Activated T-helper 1 cell treated with anti-CD3 and anti-CD28 coated beads, Interleukin-12 subunit alpha, Interleukin-12 subunit beta, Interleukin-2, Interleukin-4 antibody, amounts not matched to agents 30 ng/mL and 10 ng/mL and 1 ng/mL, durations not matched to agents 14 hours and 24 hours and 36 hours (primary cell): ENCODE measurements at places on chromosomes 2 and 18. TPM values are rescaled to one million over a fixed set of nuclear protein-coding genes. Genes with fewer than 3 reads are reported as not detected.
A peak's percentile ranks its signal among the peaks of the same experiment; 100 is the strongest.

DNA sequence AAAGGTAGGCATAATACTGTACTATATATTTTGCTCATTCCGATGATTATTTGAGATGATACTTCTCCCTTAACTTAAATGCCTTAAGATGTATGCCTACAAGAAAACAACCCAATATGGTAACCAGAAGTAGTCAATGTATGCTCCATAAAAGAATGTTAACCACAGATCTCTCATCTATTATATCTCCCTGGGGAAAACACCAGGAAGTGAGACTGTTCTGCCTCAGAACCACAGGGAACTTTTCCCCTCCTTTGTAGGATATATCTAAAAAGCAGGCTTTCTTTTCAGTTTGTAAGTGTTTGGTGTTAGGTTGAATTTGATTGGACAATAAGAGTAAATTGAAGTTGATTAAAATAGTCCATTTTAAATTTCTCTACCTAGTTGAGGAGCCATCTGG is 1160.5 kb upstream of the NXPH2 start:
- H3K27me3 ChIP-seq = no peaks in the 10 kb centered on the region
- DNase-seq = no peak
- no peak overlapping the region for H3K4me3 ChIP-seq
- H3K4me1 ChIP-seq = no peaks in the 10 kb centered on the region

DNA sequence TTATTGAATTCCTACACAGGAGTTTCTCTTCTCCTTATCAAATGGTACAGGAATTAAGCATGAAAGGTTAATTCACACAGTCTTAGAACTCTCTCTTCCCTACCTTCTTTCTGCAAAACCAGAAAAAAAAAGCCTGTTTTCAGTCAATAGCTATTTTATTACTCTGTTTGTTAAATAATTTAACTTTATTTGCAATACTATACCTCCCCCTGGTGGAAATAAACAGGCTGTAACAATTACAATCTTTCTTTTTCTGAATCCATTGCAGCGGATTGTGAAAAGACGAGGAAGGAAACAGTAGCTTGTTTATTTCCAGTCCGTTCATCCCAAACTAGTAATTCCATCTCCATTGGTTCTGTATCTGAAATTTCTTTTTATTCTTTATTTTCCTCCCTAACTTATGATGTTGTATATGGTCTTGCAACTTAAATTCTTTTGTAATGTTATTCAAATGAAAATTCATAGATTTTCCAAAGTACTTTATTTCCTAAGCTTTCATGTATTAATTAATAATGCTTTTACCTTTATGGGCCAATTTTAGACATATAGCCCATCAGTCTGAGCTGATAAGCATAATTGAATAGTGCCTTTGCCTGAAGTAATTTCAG is 165.2 kb downstream of the SH3BP4 start:
- no peak overlapping the region for H3K27ac ChIP-seq
- DNase-seq = no peak
- H3K36me3 ChIP-seq = no peaks in the 10 kb centered on the region
- no peaks in the 10 kb centered on the region for H3K4me1 ChIP-seq
- no peak overlapping the region for H3K4me3 ChIP-seq
- peaks cover 8% of the 10 kb centered on the region for H3K27me3 ChIP-seq

DPP10 gene
- total RNA-seq = not detected in 2 replicates

DNA sequence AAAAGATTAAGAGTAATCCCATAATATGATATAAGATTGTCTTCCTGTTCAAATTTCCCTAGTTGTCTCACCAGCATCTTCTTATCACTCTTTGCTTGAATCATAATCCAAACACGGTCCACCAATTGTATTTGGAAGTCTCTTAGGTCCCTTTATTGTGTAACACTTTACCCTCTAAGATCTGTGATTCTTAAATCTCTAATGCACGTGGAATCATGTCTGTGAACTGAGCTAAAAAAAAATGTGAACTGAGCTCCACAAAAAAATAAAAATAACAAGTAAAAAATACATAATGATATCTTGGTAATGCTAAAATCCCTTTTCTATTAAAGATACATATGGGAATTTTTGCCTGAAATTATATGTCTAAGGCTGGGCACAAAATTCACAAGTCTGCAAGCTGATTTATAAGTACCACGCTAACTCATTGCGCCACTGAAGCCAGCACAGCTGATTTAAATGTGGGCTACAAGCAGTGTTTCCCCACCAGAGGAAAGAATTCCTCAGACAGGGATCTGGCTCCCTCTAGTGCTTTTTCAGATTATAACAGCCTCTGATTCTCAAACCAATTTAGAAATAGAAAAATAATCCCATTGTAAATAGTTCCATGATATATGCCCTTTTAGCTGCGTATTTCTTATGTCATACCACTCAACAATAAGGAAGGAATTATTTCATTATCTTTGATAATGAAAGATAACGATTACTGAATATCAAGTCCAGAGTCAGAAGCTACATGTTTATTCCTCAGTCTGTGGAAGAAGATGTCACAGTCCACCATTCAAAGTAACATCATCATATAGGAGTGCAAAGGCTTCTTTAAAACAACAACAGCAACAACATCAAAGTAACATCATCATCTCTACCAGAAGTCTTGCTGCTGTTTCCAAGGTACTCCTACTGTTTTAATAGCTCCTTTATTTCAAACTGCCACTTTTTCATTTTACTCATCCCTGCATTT is 22.9 kb downstream of the RBM43 start:
- peaks cover 9% of the 10 kb centered on the region for H3K27me3 ChIP-seq
- H3K4me3 ChIP-seq = no peak overlapping the region
- H3K4me1 ChIP-seq = no peaks in the 10 kb centered on the region
- no peaks in the 10 kb centered on the region for H3K36me3 ChIP-seq

DNA sequence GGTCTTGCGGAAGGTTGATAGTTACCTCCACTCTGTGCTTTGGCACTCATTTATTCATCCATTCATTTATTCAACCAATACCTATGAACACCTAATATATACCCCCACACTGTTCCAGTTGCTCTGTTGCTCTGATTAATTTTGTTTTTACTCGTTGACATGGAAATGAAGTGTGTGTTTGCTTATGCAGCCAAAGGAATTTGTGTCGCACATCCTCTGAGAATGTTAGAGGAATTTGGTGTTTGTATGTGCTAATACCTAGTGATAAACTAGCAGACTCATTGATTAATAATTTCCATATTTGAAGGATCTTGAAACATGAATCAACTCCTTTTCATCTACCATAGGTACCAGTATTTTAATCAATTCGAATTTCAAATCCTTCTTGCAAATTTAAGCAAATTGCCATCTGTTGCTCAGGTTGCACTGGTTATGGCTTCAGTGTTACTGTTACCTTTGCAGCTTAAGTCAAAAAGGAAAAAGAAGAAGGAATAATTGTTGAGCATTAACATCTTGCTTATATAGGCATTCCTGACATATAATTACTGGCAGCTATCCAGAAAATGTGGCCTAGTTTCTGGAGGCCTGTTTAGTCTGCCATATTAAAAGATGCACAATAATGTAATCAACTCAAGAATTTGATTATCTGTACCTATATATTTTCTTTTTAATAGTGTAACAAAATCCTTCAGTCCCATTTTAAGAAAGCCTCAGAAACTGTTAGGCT is 25.7 kb upstream of the CRIM1 start:
- H3K4me1 ChIP-seq = no peaks in the 10 kb centered on the region
- H3K36me3 ChIP-seq = no peaks in the 10 kb centered on the region
- no peak for DNase-seq
- H3K4me3 ChIP-seq = no peak overlapping the region

GRCh38 chr2:204686406-204686805 is 141.1 kb downstream of the PARD3B start:
- peaks cover 3% of the 10 kb centered on the region for H3K27me3 ChIP-seq
- H3K27ac ChIP-seq = no peak overlapping the region
- no peaks in the 10 kb centered on the region for H3K36me3 ChIP-seq

- H3K27ac ChIP-seq = no peak overlapping the region
- H3K27me3 ChIP-seq = no peaks in the 10 kb centered on the region
- H3K4me1 ChIP-seq = no peaks in the 10 kb centered on the region
- DNase-seq = no peak
- H3K36me3 ChIP-seq = peaks cover 18% of the 10 kb centered on the region
Observed at GRCh38 chr2:173903601-173904394, 61.4 kb downstream of the SP3 start.

CCDC148 gene
- 0.36 TPM in 1 of 2 replicates, not detected in the other for total RNA-seq

DNA sequence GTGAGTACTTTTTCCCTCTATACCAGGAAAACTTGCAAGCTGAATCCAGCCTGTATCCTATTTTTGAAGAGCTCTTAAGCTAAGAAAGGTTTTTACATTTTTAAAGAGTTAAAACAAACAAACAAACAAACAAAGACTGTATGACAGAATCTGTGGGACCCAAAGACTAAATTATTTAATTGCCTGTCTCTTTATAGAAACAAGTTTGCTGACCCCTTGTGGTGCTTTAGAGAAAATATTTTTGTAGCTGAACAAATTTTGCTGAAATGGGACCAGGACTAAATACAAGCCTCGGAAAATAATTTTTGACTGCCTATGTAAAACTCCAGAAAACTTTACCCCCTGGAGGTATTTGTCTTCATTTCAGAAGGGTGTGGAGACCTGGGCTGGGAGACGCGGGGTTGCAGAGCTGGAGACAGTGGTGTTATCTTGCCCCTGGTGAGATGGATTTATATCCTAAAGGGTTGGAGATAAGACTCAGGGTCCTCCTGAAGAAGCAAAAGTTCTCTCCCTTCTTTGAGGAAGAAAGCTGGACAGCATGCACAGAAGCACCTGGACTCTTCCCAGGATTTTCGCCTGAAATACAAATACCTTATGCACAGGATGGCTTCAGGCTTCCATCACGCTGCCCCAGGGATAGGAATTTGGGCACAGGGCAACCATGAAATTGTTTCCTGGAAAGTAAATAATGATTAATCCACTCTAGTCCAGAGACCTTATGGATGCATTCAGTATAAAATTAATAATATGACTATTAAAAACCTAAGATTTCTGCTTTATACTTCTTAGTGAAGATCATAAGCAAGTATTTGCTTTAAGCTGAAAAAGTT is 54.3 kb downstream of the TMX3 start:
- no peaks in the 10 kb centered on the region for H3K4me1 ChIP-seq
- DNase-seq = no peak
- no peak overlapping the region for H3K4me3 ChIP-seq
- H3K36me3 ChIP-seq = no peaks in the 10 kb centered on the region

- no peak overlapping the region for H3K27ac ChIP-seq
- no peaks in the 10 kb centered on the region for H3K36me3 ChIP-seq
- no peaks in the 10 kb centered on the region for H3K4me1 ChIP-seq
- no peak for DNase-seq
- no peak overlapping the region for H3K4me3 ChIP-seq
Observed at GRCh38 chr18:29779096-29779495, 1263.4 kb downstream of the DSC3 start.

GRCh38 chr2:127516041-127516762 is 10.1 kb downstream of the IWS1 start:
- no peak for DNase-seq
- H3K36me3 ChIP-seq = peaks cover 47% of the 10 kb centered on the region
- peaks cover 54% of the 10 kb centered on the region for H3K4me1 ChIP-seq
- no peak overlapping the region for H3K4me3 ChIP-seq
- no peak overlapping the region for H3K27ac ChIP-seq

DNA sequence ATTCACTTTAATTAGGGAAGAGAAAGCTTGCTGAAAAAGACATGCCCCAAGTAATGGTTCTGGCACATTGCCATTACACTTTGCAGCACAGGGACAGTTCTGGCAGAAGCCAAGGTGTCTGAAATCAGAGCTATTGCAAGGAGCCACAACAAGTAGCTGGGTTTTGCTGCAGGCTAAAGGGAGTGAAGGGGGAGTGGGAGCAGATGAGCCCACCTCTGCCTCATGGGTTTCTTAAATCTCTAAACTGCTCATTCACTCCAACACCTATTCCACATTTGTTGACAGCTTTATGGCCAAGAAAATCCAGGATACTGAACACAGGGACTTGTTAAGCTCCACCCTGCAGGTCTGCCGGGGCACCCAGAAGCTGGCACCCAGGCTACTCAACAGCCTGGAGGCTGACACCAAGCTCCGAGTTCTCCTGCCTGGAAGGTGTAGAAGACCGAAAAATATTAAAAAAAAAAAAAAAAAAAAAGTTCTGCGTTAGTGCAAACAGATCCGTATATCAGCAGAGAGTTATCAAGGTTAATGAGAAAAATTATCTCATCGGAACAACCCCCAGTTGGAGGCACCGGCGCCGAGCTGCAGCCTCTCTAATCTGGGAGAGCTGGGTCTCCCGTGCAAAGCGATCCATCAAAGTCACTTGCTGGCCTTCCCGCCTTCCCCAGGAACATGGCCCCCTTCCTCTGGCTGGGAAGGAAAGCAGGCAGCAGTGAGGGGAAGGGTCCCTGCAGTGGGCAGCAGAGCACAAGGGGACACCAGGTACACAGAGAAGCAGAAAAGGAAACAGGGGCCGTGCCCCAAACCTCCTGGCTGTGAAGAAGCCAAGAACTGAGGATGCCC is 123.7 kb downstream of the HNMT start:
- no peaks in the 10 kb centered on the region for H3K27me3 ChIP-seq
- no peak overlapping the region for H3K27ac ChIP-seq
- DNase-seq = no peak
- H3K4me3 ChIP-seq = no peak overlapping the region
- no peaks in the 10 kb centered on the region for H3K4me1 ChIP-seq

GRCh38 chr2:59691518-59692190 is 861.8 kb downstream of the BCL11A start:
- no peaks in the 10 kb centered on the region for H3K4me1 ChIP-seq
- no peak overlapping the region for H3K4me3 ChIP-seq
- H3K27ac ChIP-seq = no peak overlapping the region
- no peak for DNase-seq
- H3K36me3 ChIP-seq = no peaks in the 10 kb centered on the region
- no peaks in the 10 kb centered on the region for H3K27me3 ChIP-seq

LGALSL gene
- 2.5 and 3.1 TPM in 2 replicates for total RNA-seq

DNA sequence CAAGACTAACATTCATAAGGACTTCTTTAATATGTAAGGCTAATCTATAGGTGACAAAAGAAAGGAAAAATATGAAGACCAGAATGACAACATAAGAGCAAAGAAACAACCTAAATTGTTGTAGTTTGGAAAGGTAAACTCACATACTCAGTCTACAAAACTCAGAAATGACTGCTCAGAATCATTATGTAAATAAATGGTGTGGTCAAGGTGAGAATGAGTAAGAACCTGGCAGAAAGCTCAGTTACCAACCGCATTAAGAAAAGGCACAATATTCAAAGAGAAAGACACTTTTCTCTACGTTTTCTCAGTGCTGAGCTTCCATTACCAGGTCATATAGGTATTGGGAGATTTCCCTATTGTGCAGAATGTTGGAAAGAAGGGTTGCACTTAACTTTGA is 15.8 kb downstream of the ATF2 start:
- H3K27me3 ChIP-seq = no peaks in the 10 kb centered on the region
- H3K36me3 ChIP-seq = peaks cover 26% of the 10 kb centered on the region
- no peak for DNase-seq

SCG2 gene
- not detected in 2 replicates for total RNA-seq

- no peaks in the 10 kb centered on the region for H3K36me3 ChIP-seq
- peak overlapping the region; percentile 75 for H3K4me3 ChIP-seq
- peak overlapping the region; percentile 85 for H3K27ac ChIP-seq
- H3K27me3 ChIP-seq = no peaks in the 10 kb centered on the region
- DNase-seq = peak; percentile 43
Observed at GRCh38 chr2:143110758-143111428, 18.3 kb upstream of the ARHGAP15 start.

GRCh38 chr2:169009865-169010579 is 21.1 kb downstream of the ABCB11 start:
- peaks cover 5% of the 10 kb centered on the region for H3K4me1 ChIP-seq
- DNase-seq = no peak
- H3K4me3 ChIP-seq = no peak overlapping the region
- H3K27me3 ChIP-seq = peaks cover 5% of the 10 kb centered on the region
- no peak overlapping the region for H3K27ac ChIP-seq
- H3K36me3 ChIP-seq = no peaks in the 10 kb centered on the region

LTBP1 gene
- 0.12 and 0.26 TPM in 2 replicates for total RNA-seq

DNAJC5G gene
- not detected in 2 replicates for total RNA-seq
